ENCODE measurements at places on chromosomes 1 and 21. TPM values are rescaled to one million over a fixed set of nuclear protein-coding genes. Genes with fewer than 3 reads are reported as not detected.

DNA sequence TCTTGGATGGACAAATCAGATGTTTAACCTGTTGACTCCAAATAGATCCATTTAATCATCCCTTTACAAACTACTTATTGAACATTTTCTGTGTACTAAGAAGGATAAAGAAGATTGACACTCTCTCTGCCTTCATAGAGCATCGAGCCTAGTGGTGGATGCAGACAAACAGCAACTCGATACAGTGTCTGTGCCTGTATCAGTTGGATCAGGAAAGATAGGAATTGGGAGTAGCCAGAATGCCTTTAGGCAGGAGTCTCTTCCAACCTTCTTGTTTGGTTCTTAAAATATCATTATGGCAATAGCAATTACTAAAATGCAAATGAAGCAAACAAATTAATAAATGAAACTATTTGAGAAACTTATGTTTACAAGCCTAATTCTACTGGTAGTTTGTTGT, 89.0 kb upstream of the RAVER2 start:
- DNase-seq = no peak

CRNN gene
- total RNA-seq = not detected

- no peak for DNase-seq
Measured at GRCh38 chr1:192171123-192171522, 12.9 kb downstream of the RGS18 start.

DNA sequence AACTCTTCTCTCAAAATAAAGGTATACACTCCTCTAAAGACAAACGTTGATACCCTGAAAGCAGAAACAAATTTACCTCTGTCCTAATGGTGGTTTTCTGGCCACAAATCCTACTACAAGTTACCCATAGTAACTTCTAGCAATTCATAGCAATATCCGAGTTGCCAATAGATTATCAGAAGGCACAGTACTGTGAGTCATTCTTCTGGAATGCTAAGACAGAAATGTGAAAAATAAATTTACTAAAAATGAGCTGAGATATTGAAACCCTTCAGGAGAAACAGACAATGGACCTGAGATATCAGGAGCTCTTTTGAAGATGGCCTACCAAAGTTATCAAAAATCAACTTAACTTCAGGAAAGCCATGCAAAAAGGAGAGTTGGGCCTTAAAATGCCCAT, 715.0 kb upstream of the ADAMTS5 start:
- no peak for DNase-seq

ATAD3C gene
- total RNA-seq = 0.86 TPM

DNA sequence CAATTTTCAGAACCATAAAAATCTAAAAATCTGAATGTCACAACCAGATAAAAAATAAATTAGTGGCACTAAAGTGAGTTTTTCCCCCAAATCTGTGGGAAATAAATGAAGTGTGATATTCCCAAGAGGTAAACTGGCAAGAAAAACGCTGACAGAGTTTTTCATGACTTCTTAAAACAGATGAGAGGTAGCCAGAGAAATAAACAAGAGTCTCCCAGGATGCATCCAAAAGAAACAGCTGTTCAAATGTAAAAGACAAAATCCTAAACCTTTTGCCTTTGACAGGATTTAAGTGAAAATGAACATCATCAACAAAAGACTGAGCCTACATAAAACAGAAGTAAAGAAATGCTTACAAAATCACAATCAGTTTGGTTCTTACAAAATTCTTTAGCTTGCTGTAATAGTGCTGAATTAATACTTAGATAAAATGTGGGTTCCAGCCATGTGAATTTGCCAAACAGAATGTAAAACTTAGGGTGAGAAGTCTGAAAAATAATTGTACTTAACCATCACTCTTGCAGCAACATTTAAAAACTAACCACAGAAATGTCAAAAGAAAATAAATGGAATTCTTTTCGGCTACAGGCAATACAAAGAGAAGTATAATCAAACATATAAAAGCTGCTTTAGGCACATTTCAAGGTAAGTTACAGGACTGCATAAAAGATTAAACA, 133.6 kb downstream of the EIF4G3 start:
- DNase-seq = no peak

DNA sequence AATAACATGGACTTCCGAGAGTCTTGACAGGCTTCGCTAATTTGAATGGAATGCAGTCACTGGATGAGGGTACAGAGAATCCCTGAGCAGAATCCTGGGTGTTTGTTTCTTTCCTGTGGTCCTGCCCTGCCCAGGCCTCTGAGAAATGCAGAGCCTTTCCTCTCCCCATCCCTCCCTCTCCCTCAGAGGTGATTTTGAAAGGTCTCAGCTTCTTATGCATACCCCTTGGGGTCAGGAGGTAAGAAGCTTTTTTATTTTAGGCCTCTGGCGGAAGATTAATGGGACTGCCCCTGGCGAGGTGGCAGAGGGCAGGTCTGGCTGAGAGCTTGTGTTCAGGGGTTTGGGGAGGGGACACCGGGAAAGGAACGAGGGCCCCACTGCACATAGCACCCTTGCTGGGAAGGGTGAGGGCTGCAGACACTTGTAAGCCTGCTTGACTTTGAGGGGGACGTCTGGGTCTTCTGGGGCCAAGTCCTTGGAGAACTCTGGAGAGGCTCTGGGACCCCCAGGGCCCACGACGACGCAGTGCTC, 116.5 kb upstream of the SLC45A1 start:
- no peak for DNase-seq

- DNase-seq = no peak
Measured at GRCh38 chr1:50458507-50458906, 35.3 kb upstream of the DMRTA2 start.

- no peak for DNase-seq
Measured at GRCh38 chr1:33060579-33061083, 20.3 kb upstream of the AZIN2 start.

- DNase-seq = no peak
Measured at GRCh38 chr1:234558330-234558836, 51.6 kb downstream of the IRF2BP2 start.

SV2A gene
- 0.07 TPM for total RNA-seq

DNA sequence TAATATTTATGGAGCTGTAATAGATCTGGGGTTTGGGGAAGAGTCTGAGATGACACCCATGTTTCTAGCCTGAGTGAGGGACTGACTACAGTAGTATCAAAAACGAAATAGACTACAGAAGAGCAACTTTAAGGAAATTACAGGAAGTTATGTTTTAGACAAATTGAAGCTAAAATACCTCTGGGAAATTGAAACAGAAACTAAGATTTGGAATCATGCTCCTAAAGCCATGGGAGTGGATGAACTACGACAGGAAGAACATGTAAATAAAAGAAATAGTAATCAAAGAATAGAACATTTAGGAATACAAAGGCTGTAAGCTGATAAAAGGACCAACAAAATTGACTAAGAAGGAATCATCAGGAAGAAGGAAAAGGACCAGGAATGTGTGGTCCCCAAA, 68.9 kb downstream of the KIAA0319L start:
- no peak for DNase-seq

PCSK9 gene
- not detected for total RNA-seq

IFNAR1 gene
- total RNA-seq = 34.5 TPM

DNA sequence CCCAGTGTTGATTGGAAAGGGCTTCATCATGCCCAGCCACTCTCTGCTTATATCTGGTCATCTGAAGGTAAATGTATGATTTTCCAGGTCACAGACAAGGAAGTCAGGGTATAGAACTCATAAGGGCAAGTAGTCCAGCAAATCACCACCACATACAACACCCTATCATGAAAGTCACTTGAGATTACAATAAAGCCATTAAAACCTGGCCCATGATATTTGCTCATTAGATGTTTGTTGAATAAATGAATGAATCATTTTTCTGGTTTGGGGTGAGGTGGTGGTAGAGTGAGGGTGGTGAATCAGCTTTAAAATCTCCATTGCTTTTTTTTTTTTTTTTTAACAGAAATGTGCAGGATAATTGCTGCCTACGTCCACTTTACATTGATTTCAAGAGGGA, 91.9 kb downstream of the TGFB2 start:
- no peak for DNase-seq

SETDB1 gene
- total RNA-seq = 105 TPM

DNA sequence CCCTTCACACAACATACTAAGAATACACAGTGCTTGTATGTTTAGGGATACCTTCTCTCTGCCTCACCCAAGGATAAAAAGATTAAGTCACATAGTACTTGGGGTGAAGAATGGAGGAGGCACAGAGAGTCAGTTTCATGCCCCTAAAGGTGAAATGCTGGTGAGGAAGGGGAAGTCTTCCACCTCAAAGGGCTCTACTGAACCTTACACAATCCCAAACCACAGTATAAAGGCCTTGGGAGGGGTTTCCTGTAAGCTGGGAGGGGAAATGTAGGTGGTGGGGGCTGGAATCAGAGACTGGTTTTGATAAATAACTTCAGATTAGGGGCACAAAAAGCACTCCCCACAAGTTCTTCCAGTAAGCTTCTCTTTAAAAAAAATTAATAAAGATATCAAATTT, 3.5 kb downstream of the MINDY1 start:
- DNase-seq = no peak

GRCh38 chr1:210376836-210377372, 48.2 kb downstream of the HHAT start:
- no peak for DNase-seq

GRCh38 chr1:61253059-61253735, 170.8 kb downstream of the NFIA start:
- DNase-seq = no peak

Data from activated B cell treated with CpG ODN at 0.5 μM for 24 hours (primary cell).